DND-41 (cell line): ENCODE measurements at places on chromosomes 11 and 22.

- no peak for DNase-seq
These were observed at the start of gene TP53I11 for GRCh38 chr11:44950625-44951476. TSS of gene TP53I11 (minus strand) at chr11:44950883. CDS start at chr11:44938335, 12,548 bp downstream.

GRCh38 chr11:126123686-126124085, 61.0 kb upstream of the CDON start:
- DNase-seq: no peak

DNA sequence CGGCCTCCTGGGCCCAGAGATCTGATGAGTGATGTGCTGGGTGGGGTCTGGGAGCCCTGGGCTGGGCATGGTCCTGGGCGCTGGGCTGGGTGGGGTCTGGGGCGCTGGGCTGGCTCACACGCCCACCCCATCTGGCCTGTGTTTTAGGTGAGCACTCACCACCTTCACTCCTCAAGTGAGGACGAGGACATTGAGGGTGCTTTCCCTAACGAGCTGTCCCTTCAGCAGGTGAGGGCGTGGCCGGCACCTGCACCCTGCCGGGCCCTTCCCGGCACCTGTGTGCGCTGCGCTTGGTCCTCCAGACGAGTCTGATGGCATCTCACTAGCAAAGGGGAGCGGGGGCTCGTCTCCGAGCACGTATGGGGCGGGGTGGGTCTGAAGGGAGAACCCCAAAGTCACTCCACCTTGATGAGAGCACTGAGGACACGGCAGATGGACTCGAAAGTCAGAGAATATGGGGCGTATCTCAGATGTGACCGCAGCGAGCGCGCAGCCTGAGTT, 37.9 kb downstream of the SBF1 start:
- no peak for DNase-seq

- DNase-seq: no peak
These were observed 154.1 kb downstream of the COMMD9 start for GRCh38 chr11:36135076-36135475.

- no peak for DNase-seq
These were observed 68.0 kb upstream of the ATXN10 start for GRCh38 chr22:45603619-45604018.

GRCh38 chr11:1706634-1707400, 9.8 kb downstream of the KRTAP5-6 start:
- DNase-seq: no peak

GRCh38 chr11:2220173-2220771, 48.7 kb upstream of the TH start:
- no peak for DNase-seq

DNA sequence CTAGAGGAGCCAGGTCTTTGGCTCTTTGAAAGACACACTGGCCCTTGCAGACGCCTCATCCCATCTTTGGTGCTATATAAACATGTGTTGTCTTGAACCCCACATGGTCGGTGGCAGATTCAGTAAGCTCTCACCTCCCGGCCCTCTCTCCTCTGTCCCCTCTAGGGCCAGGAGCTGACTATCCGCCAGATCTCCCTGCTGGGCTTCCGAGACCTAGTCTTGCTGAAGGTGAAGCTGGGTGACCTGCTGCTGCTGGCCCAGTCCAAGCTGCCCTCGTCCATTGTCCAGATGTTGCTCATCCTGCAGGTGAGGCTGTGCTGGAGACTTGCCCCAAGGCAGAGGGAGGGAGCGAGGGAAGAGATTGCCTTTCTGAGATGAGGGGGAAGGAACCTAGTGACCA, 63.9 kb downstream of the TRAF6 start:
- no peak for DNase-seq

DNA sequence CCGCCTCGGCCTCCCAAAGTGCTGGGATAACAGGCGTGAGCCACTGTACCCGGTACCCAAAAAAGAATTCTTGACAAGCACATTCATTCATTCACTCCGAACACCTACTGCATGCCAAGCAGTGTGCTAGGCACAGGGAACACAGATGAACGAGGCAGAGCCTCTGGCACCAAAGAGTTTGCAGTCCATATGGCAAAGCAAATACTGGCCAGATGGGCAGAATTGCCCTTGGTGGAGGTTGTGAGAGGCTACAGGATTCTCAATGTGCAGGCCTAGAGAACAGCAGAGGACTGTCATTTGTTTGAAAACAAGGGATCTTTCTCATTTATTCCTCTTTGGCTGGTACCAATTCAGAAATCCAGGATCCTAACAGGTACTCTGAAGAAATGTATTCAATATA, 27.5 kb upstream of the MTCH2 start:
- DNase-seq: no peak

DNA sequence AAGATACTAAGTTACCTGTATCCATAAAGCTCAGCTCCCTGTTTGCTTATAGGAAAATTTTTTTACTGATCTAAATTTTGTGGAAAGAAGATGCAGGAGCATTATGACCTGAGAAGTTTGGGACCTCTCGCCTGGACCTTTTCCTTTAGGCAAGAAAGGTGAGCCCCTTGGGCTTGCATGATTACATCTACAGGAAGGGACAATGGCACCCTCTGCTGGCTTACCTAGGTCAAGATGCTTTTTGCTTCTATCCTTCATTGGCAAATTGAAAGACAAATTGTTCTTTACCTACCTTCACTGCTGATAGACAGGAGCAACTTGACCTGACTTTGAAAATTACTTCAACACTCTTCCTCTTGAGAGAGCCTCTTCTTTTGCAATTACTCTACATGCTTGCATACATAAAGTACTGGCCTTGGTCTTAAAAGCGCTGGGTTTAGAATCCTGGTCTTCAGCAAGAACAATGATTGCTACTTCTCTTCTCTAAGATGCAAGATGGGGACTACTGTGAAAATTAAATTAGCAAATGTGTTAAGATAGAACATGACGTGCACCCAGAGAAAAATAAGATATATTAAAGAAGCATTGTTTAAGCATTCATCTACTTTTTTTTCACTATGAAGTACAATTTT, 147.2 kb downstream of the TRPC6 start:
- peak; percentile 24 for DNase-seq

- no peak for DNase-seq
These were observed 24.9 kb downstream of the TCP11L1 start for GRCh38 chr11:33064033-33064825.

DNA sequence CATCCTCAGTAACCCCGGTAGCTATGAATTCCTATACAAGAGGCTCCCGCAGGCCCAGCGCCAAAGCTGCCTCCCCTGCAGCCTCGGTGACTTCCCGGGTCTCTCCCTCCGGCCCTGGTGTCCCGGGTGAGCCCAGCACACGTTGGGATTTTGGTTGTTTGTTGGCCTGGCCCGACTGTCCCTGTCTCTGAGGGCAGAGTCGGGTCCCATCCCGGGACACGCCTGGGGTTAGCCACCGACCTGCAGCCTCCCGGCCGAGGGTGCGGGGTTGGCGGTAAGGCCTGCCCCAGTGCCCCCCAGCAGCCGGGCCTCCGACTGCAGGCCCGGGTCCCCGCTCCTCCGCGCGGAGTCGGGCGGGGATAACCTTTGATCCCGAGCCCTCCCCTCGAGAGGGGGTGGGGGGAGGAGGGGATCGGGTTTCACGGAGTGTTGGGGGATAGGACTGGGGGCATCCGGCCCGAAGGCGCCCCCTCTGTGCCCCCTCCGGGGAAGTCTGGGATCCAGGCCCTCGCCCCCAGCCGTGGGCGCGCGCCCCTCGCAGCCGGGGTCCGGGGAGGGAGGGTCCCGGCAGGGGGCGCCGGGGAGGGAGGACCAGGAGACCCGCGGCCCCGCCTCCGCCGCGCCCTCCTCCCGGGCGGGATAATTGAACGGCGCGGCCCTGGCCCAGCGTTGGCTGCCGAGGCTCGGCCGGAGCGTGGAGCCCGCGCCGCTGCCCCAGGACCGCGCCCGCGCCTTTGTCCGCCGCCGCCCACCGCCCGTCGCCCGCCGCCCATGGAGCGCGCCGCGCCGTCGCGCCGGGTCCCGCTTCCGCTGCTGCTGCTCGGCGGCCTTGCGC, at the start of gene FBLN1:
Gene FBLN1, plus strand, starts transcription at position 669 of the 835 bp plus-strand sequence. Its CDS starts 103 bp downstream, at position 772.
- no peak for DNase-seq

DNA sequence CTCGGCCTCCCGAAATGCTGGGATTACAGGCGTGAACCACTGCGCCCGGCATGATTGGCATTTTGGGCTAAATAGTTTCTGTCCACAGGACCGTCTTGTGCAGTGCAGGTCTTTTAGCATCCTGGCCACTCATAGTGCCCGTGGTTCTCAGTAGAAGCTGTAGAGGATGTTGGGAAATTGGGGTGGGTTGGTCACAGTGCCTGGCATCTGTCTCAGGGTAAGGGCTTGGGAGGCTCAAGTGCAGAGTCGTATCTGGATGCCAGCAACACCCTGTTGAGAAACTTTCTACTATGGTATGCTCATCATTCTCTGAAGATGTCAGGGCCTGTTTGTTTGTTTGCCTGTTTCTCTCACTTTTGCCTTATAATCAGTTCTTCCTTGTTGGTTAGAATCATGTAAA, 21.9 kb downstream of the UBE2L3 start:
- no peak for DNase-seq

- DNase-seq: no peak
These were observed 40.0 kb downstream of the WNT11 start for GRCh38 chr11:76166314-76166713.

GRCh38 chr11:16127732-16128131, 228.6 kb downstream of the SOX6 start:
- DNase-seq: no peak

DNA sequence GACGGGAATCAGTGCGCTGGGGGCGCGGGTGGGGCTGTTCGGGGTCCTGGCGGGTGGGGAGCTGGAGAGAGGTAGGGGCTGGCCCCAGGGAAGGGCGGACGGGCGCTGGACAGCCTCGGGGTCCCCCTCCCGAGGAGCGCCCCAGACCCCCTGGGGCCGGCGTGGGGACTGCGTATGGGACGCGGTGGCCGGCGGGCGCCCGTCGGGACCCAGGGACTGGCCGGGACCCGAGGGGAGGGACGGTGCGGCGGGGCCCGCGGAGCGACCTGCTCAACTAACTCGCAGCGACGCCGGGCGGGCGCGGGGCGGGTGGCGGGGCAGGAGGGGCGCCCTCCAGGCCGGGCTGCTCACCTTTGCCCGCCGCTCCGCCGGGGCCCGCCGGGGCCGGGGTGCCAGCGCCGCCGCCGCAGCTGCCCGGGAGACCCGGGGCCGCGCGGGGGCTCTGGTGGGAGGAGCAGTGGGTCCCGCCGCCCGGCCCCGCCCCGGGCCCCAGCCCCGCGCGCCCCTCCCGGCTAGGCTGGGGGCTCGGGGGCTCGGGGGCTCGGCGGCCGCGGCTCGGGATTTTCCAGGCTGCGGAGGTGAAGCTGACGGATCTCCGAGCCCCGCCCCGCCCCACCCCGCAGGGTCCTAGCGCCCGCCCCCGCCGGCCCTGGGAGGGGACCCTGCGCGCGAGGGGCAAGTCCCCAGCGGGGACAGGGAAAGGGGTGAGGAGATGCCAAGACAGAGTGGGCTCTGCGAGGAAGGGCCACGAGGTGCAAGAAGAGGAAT, 12.3 kb downstream of the STARD10 start:
- peak; percentile 51 for DNase-seq

- no peak for DNase-seq
These were observed 1.2 kb downstream of the MAP4K2 start for GRCh38 chr11:64801561-64802369.

DNA sequence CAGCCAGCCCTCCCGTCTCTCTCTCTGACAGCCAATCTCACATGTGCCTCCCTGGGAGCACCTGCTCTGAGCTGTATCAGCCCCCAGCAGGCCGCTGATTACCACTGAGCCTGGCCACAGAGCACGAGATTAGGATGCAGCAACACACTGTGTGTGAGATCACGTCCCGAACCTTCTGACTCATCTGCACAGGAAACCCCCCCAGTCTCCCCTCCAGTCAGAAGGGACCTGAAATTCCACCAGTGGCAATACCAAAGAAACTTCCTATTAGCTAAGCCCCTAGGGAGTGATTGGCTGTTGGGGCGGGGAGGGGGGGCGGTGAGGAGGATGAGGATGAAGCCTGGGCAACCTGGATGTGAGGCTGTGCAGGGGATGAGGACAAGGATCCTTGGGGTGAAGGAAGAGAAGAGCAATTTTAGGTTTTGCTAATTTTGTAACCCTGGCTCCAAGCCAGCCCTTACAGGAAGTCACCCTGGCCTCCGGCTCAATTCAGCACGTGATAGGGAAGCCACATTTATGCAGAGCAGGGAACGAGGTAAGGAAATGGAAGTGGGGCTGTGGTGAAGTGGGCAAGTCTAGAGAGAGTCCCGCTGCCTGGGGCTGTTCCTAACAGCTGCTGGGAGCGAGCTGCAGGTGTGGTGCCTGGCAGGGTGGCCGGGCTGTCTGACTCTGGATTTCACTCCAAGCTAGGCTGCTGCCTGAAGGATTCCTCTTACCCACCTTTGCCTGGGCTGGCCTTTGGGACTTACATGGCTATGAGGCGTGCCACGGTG, 1.9 kb downstream of the SLC43A3 start:
- peak; percentile 95 for DNase-seq
